ENCODE measurements at places on chromosomes 11 and 22.

GRCh38 chr11:33952805-33953204 lies 60.9 kb upstream of the LMO2 start:
- DNase-seq: no peak

DNA sequence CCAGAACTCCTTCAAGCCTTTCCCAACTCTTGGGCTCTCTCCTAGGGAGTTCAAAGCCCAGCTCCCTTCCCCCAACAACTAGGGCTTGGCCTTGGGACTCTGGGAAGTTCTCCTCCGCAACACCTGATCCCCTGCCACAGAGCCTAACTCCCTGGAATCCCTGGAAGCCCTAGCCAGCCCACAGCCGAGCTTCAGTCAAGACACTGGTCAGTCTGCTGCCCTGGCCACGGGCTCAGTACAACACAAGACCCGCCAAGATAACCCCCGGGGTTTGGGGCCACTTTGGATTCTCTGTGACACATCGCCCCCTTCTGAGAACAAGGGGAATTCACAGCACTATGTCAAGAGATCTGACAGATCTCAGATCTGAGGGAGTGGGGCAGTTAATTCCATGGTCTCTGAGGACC lies 58.3 kb downstream of the SLC22A12 start:
- no peak for DNase-seq

DNA sequence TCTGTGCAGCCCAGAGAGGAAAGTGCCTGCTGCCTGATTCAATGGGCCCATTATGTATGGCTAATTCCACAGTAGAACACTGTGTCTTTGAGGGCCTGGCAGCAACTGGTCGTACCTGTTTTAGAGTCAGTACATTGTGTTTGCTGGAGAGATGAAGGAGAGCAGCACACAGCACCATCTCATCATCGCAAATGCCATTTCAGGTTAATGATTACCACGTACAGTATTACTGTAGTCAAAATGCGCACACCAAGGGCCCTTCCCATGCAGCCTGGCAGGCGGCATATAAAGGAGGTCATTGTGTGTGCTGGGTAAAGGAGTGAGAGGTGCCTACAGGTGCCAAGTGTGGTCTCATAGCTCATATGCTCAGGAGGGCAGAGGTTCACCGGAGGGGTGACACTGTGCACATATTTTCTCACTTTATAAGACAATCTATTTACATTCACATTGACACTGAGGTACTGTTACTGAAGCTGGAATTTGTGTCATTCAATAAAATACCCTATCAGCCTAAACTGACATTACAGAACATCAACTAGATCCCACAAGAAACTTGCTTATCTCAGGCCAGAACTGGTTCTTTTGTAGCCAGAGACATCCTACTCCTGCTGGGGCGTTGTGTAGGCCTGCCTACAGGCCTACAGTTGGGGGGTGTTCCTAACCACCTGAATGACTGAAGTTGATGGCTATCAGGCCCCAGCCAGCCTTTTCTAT lies 90.4 kb downstream of the APIP start:
- no peak for DNase-seq

DNA sequence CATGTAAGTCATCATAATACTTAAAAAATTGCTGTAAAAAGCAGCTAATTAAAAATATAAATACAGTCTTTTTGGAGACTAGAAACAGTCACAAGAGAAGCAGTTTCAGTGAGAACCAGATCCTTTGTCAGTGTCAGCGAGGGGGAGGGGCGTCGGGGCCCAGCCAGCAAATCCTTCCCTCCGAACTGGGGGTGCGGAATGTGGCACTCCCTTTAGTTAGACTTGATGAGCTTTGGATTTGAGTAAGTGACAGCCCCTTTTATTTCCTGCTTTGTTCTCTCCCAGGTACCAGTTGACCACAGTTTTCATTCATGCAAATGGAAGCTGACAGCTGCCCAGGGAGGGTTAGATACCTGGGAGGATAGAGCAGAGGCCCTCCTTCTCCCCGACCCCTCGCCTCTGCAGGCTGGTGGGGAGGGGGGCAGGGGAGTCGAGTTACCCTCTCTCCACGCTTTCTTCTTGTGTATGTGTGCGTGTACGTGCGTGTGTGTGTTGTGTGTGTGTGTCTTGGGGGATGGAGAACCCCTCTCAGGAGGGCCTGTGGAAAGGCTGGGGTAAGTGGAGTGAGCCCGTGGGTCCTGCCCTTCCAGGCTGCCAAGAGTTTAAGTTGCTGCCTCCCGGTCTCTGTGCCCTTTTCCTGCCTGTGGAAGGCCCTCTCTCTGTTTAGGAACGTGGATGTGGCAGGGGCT lies 38.3 kb downstream of the PTPRJ start:
- DNase-seq: no peak

DNA sequence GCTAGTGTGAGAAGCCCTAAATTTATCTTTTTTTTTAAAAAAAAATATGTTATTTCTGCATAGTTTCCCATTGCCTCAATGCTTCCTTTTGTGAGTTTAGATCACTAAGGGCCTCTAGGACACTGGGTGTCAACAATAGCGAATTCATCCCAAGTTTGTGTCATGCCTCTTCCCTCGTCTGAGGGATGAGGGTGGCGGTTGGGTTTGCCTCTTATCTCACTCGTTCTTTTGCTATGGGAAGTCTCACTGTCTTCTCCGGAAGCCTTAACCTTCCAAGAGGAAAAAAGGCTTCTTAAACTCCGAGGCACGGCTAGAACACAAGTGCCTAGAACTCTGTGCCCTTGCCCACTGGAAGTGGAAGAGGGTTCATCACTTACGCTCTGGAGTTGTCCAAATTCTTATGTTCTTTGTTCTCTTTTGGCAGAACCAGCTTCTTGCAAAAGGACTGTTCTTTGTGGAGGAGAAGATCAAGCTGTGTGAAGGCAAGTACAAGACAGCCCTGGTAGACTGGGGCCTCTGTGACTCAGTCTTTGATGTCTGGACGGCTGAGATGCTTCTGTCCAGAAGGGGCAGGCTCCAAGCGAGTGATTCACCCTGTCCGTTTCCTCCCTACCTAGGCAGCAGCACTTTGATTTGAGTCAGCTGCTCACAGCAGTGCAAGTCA lies 78.5 kb downstream of the TRAF6 start:
- peak; percentile 96 for DNase-seq

DNA sequence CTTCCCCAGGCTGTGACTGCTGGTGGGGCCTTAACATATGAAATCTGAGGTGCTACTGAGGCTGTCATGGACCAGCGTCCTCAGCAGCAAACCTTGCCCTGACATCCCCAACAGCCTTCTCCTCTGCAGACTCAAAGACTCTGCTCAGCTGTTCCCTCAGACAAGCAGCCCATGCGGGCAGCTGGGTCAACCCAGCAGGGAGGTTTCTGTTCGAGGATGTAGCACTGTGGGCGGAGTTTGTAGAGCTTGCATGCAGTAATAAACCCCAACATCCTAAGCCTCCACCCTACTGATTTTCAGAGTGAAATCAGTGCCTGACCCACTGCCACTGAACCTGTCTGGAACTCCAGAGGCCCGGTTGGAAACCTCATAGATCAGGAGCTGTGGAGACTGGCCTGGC lies 88.8 kb upstream of the XKR3 start:
- no peak for DNase-seq

- no peak for DNase-seq
Measured at GRCh38 chr11:84056653-84057376, 770.6 kb upstream of the CCDC90B start.

DNA sequence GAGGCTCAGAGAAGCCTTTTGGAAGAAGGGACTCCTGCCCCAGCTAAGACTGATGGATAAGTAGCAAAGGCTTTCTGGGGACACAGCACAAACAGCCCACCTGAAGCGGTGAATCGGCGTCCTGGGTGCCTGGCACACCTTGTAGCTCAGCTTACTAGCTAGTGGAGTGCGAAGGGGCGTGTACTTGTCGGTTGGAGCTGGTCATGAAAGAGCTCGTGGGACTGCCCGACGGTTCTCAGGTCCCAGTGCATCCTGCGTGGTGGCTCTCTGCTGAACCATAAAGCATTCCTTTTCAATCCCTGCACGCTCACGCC lies 690 bp upstream of the UVRAG start:
- DNase-seq: no peak

- no peak for DNase-seq
Measured at GRCh38 chr22:23234409-23235161, 54.3 kb downstream of the BCR start.

DNA sequence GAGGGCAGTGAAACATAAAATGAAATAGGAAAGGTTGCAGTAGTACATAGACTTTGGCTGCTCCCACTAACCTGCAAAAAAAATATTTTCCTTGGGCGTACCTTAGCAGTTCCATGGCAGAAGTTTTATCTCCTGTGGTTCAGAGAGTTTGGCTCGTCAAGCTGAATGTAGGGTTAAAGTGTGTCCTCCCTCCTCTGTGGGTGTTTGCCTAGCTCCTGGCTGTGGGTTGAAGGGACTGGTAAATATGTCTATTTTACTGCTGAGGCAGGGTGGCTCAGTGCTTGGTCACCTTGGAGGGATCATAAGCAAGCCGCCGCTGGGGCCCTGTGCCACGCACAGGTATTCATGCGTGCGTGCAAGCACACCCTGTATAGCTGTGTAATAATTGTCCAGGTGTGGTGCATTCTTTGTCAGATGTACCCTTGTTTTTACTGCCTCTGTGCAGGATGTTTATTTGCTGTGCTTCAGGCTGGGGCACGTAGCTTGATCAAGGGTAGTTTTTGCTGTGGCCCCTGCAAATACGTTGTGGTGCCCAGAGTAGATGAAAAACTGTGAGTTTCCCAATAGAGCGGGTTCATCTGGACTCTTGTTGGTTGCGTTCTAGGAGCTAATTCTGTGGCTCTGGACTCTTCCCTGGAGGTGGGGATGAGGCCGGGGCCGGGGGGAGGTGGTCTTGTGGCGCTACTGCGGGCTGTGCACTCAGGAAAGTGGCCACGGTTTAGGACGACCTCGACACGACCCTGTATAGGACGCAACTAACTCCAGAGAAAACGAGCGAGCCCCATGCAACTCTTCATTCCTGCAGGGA lies 732 bp upstream of the SORL1 start:
- no peak for DNase-seq

DNA sequence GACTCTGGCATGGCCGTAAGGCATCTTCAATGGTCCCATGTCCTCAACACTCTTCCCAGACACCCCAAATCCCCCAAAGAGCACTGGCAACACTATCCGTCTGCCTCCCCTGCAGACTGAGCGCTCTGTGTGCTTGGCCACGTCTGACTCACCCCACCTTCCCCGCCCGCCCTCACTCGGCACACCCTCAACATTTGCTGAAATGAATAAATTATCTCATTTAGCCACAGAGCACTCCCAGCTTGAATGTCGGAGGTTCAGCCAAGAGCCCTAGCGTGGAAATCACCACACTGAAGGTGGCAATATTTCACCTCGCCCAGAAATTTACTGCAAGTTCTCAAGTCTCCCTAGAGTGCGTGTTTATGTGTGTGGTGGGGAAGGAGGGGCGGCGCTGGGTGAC lies 46.6 kb upstream of the TCF20 start:
- peak; percentile 85 for DNase-seq

GRCh38 chr22:30185129-30185528 lies 61.4 kb downstream of the LIF start:
- DNase-seq: no peak

DNA sequence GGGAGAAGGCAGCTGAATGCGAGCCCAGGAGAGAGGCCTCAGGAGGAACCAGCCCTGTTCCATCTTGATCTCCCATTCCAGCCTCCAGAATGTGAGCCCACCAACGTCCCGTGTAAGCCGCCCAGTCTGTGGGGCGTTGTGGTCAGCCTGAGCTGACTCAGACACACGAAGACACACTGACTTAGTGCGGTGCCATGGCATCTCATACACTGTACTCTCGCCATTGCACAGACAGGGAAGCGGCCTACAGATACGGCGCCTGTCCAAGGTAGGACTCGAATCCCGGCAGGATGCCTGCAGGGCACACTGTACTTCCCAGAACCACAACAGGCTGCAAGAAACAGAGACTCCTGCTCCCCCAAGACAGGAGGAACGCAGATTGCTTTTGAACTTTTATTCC lies 179.6 kb downstream of the CTTN start:
- no peak for DNase-seq

GRCh38 chr11:84558085-84558905 lies 1068.8 kb downstream of the DLG2 start:
- DNase-seq: peak; percentile 69

- DNase-seq: peak; percentile 67
Measured at GRCh38 chr11:65558930-65559509, 861 bp upstream of the LTBP3 start.

DNA sequence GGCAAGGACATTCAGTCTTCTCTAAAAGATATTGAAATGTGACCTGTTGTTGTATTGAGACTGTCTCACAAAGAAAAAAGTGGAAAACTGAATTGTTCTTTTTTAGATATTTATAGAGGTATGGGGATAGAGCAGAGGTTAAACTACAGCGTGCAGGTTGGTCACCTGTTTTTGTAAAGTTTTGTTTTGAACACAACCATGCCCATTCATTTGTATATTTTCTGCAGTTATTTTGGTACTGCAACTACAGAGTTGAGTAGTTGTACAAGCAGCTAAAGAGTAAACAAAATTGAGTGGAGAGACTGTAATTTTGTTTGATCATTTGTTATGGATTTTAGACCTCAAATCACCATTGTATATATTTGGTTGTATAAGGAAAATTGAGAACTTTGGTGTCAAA lies 11.3 kb downstream of the EED start:
- DNase-seq: no peak

- no peak for DNase-seq
Measured at GRCh38 chr22:27959335-27960090, 40.5 kb upstream of the PITPNB start.

DNA sequence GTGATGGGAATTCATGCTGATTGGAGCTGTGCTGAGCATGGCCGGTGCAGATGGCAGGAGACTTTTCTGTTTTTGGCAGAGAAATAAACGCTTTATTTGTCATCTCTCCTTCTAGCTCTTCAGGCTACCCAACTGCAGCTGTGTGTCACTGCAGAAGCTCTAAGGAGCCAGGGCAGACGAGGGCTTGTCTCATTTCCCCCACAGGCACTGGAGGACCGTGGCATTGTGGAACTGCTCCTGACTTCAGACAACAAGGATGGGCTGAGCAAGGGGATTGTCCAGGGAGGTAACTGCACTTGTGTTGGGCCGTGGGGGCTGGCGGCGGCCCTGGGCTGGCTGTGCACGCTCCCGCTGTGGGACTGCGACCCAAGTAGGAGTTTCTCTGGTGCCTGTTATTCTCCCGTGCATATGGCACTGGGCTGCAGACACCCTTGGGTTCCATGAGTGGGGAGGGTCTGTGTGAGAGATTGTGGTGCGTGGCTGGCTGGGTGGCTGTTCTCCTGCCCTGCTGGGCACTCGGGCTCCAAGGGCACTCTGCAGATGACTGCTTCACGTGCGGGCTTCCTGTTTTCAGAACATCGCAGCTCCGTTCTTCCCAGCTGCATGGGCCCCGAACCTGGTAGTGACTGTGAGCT lies 27.2 kb downstream of the GLB1L2 start:
- no peak for DNase-seq

DNA sequence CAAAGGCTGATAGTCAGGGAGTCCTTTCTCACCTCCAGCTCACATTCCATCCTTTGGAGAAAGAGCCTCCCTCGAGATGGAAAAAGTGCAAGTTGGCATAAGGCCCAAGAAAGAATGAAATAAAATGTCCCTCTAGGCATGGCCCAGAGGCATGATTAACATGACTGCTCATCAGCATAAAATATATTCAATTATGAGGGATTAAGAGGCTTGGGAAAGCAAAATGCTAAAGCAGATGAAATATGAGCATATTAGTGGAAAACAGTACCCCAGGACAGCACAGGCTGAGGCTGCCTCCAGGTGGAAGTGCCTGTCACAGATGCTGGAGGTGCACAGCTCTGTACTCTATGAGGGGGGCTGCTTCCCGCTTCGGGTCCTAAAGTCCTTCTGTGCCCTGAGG lies 347.8 kb upstream of the PLET1 start:
- no peak for DNase-seq

GRCh38 chr11:36273110-36273509 lies 16.1 kb downstream of the COMMD9 start:
- no peak for DNase-seq

Measured in AG20443 (cell line).